Upper lobe of left lung (tissue), 6 donors: ENCODE measurements at places on chromosomes 1 and 21. TPM values are rescaled to one million over a fixed set of nuclear protein-coding genes. Genes with fewer than 3 reads are reported as not detected.

OLFML2B gene
- 5.2 TPM for total RNA-seq

GLMP gene
- total RNA-seq = 22.1 TPM

STUM gene
- 0.98 TPM for total RNA-seq

DNAJC28 gene
- 1.6 TPM for total RNA-seq

DNA sequence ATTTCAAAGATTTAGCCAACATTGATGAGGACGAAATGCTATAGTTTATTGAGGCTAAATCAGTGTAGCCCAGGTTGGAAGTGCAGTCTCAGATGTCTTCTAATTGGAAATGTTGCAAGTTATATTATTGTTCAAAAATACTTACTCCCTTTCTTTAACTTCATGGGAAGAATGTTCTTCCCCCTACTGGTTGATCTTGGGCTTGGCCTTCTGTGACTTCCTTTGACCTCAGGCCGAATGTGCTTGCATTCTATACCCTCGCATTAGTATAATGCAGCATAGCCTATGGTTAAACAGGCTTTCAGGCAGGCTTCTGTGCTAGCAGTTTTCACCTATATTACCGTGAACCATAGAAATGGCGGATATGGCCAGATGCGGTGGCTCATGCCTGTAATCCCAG lies 77.3 kb downstream of the RPE65 start:
- no peak overlapping the region for H3K4me3 ChIP-seq
- no peak overlapping the region for H3K27ac ChIP-seq
- DNase-seq = no peak
- no peaks in the 10 kb centered on the region for H3K36me3 ChIP-seq

SMAP2 gene
- total RNA-seq = 86.9 TPM

DNA sequence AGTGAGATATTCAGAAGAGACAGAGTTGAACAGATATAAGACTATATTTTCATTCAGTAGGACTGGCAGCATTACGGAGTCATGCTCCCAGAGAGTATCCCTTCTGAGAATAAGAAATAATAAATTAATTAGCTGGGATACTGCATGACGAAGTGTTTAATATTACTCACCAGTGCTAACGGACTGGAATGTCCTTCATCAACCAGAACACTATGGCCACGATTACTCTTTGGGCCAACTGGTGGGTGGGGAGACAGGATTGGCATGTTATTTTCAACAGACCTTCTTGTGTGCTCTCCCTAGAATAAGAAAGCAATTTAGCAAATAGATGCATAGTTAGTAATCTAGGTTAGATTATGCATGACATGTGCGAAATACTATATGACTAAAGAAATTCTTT lies 32.4 kb downstream of the ERICH3 start:
- H3K27me3 ChIP-seq = no peaks in the 10 kb centered on the region
- no peaks in the 10 kb centered on the region for H3K4me1 ChIP-seq
- H3K4me3 ChIP-seq = no peak overlapping the region
- no peak overlapping the region for H3K27ac ChIP-seq
